Muscle of leg (tissue), 16 donors: ENCODE measurements at places on chromosomes 2 and 18. TPM values are rescaled to one million over a fixed set of nuclear protein-coding genes. Genes with fewer than 3 reads are reported as not detected.
A peak's percentile ranks its signal among the peaks of the same experiment; 100 is the strongest.

DNA sequence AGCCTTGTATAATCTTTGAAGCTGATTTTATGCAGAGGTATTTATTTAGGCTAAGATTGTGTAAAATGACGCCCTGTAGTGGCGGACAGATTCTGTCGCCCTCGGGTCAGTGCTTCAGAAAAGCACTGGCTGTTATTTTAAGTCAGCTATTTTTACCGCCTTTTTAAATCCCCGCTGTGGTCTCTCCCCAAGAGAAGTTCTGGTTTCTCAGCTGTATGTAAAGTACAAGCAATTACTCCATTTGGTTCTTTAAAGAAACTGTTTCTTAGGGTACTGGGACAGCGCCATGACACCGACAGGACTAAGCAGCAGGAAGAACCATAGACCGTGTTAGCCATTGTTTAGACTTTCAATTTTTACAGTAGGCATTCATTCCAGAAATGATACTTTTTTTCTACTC, 65.0 kb downstream of the UGGT1 start:
- no peak for DNase-seq
- H3K27me3 ChIP-seq: no peaks in the 10 kb centered on the region
- peaks cover 16% of the 10 kb centered on the region for H3K36me3 ChIP-seq
- no peaks in the 10 kb centered on the region for H3K4me1 ChIP-seq

Gene MC4R
- 0.32 TPM for polyA plus RNA-seq

DNA sequence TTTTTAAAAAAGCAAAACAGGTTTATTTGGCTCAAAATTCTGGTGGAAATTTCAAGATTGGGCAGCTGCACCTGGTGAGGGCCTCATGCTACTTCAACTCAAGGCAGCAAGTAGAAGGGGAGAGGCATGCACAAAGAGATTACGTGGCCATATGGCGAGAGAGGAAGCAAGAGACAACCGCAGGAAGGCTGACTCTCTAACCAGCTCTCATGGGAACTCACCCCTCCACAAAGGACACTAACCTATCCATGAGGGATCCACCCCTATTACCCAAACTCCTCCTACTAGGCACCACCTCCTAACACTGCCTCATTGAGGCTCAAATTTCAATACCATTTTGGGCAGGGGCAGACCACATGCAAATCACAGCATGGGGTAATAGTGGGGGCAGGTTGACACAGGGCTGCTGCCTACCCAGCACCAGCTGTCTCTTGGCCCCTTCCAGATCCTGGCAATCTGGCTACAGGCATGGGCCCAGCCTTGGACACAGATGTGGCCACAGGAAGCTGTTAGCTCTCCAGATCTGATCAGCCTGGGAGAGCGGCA, 2.0 kb upstream of the CAPN10 start:
- H3K4me1 ChIP-seq: peaks cover 31% of the 10 kb centered on the region
- peaks cover 20% of the 10 kb centered on the region for H3K36me3 ChIP-seq
- no peak for DNase-seq
- no peak overlapping the region for H3K27ac ChIP-seq

- no peak overlapping the region for H3K27ac ChIP-seq
- no peaks in the 10 kb centered on the region for H3K4me1 ChIP-seq
- H3K4me3 ChIP-seq: no peak overlapping the region
- no peaks in the 10 kb centered on the region for H3K27me3 ChIP-seq
- DNase-seq: no peak
Measured at GRCh38 chr18:71665131-71665530, 879.0 kb downstream of the CBLN2 start.

Gene UGT1A4
- polyA plus RNA-seq: not detected

Gene STK25
- 339 TPM for polyA plus RNA-seq

- H3K27ac ChIP-seq: no peak overlapping the region
- DNase-seq: no peak
- H3K4me3 ChIP-seq: no peak overlapping the region
- no peaks in the 10 kb centered on the region for H3K4me1 ChIP-seq
- H3K27me3 ChIP-seq: no peaks in the 10 kb centered on the region
Measured at GRCh38 chr2:203451689-203452088, 83.4 kb downstream of the RAPH1 start.

Gene FMNL2
- polyA plus RNA-seq: 25.5 TPM

- no peaks in the 10 kb centered on the region for H3K36me3 ChIP-seq
- H3K27me3 ChIP-seq: peaks cover 4% of the 10 kb centered on the region
- H3K4me1 ChIP-seq: no peaks in the 10 kb centered on the region
- H3K4me3 ChIP-seq: no peak overlapping the region
- no peak overlapping the region for H3K27ac ChIP-seq
- DNase-seq: no peak
Measured at GRCh38 chr2:105244451-105244850, 2.9 kb downstream of the GPR45 start.

GRCh38 chr18:10127729-10128128, 213.9 kb downstream of the VAPA start:
- H3K27ac ChIP-seq: no peak overlapping the region
- H3K4me3 ChIP-seq: no peak overlapping the region
- peaks cover 38% of the 10 kb centered on the region for H3K4me1 ChIP-seq
- H3K36me3 ChIP-seq: no peaks in the 10 kb centered on the region

DNA sequence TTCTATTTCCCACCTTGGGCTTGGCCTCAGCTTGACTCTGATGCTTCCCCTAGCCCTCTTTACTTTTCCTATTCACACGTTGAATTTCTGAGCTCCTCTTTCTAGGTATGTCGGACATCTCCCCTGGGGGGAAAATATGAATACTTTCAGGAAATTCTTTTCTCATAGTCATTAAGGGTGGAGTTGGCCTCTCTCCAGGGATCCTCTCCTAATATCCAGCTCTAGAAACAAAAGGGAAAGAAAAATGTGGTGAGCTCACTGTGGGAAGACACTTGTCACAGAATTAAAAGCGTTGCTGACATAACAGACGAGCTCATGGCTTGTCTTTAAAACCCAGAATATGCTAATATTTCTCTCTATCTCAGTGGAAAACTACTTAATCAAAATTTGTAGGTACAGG, 132.7 kb upstream of the MEX3C start:
- no peak overlapping the region for H3K27ac ChIP-seq
- H3K36me3 ChIP-seq: no peaks in the 10 kb centered on the region
- peaks cover 2% of the 10 kb centered on the region for H3K4me1 ChIP-seq
- DNase-seq: peak; percentile 29
- no peaks in the 10 kb centered on the region for H3K27me3 ChIP-seq
- no peak overlapping the region for H3K4me3 ChIP-seq

Gene CABYR
- 4.4 TPM for polyA plus RNA-seq

DNA sequence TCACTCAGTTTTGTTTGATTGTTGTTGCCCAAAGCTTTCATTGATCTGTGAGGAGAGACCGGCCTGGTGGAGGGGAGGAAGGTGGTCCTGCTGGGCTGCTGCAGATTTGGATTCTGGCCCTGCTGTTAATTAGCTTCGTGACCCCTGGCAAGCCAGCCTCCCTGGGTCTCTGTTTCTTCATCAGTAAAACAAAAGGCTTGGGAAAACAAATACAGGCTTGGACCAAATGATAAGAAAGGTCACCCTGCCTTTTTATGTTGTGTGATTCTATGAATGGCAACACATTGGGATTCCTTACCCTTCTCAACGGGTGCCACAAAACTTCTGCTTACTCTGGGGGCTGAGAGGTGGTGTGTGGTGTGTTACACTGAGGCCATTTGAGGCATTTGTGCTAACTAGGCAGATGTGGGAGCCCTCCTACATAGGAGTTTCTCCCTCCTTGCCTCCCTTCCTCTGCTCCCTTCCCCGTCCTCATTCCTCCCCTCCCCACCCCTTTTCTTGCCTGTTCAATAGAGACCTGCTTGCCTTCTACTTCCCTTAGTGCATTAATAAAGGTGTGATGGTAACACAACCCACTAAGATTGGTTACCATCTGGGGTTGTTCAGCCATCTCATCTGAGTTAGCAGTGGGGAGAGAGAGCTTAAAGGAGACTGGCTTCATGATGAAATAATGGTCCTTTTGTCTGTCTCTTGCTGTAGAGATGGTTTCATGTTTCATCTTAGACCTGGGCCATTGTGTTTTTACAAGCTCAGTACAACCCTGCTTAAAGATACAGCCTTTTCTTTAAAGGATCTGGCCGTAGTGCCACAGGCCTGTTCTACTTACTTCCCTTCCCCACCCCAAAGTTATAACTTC, 96.2 kb downstream of the TANC1 start:
- H3K36me3 ChIP-seq: no peaks in the 10 kb centered on the region
- no peak for DNase-seq
- no peaks in the 10 kb centered on the region for H3K27me3 ChIP-seq
- peaks cover 11% of the 10 kb centered on the region for H3K4me1 ChIP-seq
- no peak overlapping the region for H3K4me3 ChIP-seq

Gene NOL4
- polyA plus RNA-seq: 0.33 TPM

GRCh38 chr2:47026748-47027534, 111.3 kb upstream of the MCFD2 start:
- no peaks in the 10 kb centered on the region for H3K27me3 ChIP-seq
- peak overlapping the region; percentile 13 for H3K27ac ChIP-seq
- H3K4me3 ChIP-seq: no peak overlapping the region
- peaks cover 80% of the 10 kb centered on the region for H3K36me3 ChIP-seq
- peak; percentile 36 for DNase-seq
- peaks cover 59% of the 10 kb centered on the region for H3K4me1 ChIP-seq

Gene BUB1
- 9.7 TPM for polyA plus RNA-seq

DNA sequence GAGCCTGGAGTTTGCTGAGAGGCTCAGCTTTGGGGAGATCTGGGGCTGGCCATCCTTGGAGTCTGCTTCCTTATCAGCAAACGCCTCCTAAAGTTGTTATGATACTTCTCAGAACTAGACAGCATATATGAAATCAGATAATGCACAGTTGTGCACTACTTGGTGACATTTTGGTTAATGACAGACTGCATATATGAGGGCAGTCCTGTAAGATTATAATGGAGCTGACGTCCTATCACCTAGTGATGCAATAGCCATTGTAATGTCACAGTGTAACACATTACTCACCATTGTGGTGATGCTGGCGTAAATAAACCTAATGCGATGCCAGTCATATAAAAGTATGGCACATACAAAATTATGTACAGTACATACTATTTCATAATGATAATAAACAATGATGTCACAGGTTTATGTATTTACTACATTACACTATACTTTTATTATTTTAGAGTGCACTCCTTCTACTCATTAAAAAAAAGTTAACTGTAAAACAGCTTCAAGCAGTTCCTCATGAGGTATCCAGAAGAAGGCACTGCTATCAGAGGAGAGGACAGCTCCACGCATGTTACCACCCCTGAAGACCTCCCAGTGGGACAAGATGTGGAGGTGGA, 298.1 kb upstream of the REV1 start:
- no peaks in the 10 kb centered on the region for H3K36me3 ChIP-seq
- peaks cover 2% of the 10 kb centered on the region for H3K4me1 ChIP-seq
- H3K27me3 ChIP-seq: no peaks in the 10 kb centered on the region

- no peak overlapping the region for H3K27ac ChIP-seq
- DNase-seq: no peak
- H3K4me3 ChIP-seq: no peak overlapping the region
- H3K27me3 ChIP-seq: no peaks in the 10 kb centered on the region
- no peaks in the 10 kb centered on the region for H3K4me1 ChIP-seq
Measured at GRCh38 chr18:26978812-26979341, 113.4 kb upstream of the AQP4 start.

Gene ACMSD
- polyA plus RNA-seq: 0.68 TPM

GRCh38 chr2:128357506-128358370, 39.1 kb upstream of the HS6ST1 start:
- no peaks in the 10 kb centered on the region for H3K27me3 ChIP-seq
- no peaks in the 10 kb centered on the region for H3K36me3 ChIP-seq

DNA sequence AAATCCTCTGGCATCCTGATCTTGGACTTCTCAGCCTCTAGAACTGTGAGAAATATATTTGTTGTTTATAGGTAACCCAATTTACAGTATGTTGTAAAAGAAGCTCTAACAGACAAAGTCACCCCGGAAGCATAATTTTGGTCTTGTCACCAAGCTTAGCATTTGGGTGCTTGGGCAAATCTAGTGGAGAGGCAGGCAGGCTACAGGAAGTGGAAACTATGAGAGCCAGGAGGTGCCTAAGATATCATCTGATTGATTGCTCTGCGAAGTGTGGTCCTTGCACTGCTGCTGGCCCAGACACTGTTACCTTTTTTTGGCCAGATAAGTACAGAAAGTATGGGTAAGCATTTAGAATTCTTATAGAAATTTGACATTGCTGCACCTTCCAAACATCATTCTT, 102.9 kb downstream of the CDC42EP3 start:
- DNase-seq: no peak
- no peaks in the 10 kb centered on the region for H3K27me3 ChIP-seq
- no peak overlapping the region for H3K27ac ChIP-seq
- peaks cover 5% of the 10 kb centered on the region for H3K4me1 ChIP-seq
- H3K4me3 ChIP-seq: no peak overlapping the region
- no peaks in the 10 kb centered on the region for H3K36me3 ChIP-seq

Gene TFCP2L1
- polyA plus RNA-seq: 0.32 TPM

DNA sequence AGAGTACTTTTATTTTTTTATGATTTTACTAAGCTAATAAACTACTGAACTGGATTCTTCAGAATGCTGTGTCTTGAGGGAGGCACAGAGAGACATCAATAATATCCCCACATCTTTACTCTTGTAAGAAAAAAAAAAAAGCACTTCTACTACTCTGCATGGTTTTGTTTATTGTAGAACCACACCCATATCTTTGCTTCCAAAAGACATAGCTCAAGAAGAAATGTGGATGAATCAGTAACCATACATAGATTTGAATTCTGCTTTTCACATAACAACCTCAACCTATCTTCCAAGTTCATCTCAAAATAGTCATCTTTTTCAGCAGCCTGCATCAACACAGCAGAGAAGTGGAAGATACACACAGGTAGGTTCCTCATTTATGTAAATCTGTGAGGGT, 12.2 kb upstream of the COL5A2 start:
- no peaks in the 10 kb centered on the region for H3K4me1 ChIP-seq
- H3K27me3 ChIP-seq: no peaks in the 10 kb centered on the region
- no peaks in the 10 kb centered on the region for H3K36me3 ChIP-seq
- no peak overlapping the region for H3K4me3 ChIP-seq
- no peak overlapping the region for H3K27ac ChIP-seq
- DNase-seq: no peak

DNA sequence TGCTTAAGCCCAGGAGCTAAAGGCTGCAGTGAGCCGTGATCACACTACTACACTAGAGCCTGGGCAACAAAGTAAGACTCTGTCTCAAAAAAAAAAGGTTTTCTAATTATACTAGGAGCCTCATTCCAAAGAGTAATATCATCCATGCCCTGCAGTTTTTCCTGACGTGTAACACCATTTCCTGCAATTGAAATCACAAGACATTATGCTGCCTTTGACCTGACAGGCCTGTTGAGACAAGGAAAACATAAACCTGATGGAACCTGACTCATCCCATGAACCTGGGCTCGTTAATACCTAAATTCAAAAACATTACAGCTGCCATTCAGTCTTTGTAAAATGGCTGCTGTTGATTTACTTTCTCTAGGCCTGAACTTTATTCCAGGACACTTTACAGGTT, 58.7 kb upstream of the PEX13 start:
- H3K4me1 ChIP-seq: no peaks in the 10 kb centered on the region
- no peak overlapping the region for H3K27ac ChIP-seq
- H3K4me3 ChIP-seq: no peak overlapping the region
- H3K36me3 ChIP-seq: no peaks in the 10 kb centered on the region

Gene PRLH
- polyA plus RNA-seq: not detected

- no peaks in the 10 kb centered on the region for H3K27me3 ChIP-seq
- H3K36me3 ChIP-seq: peaks cover 11% of the 10 kb centered on the region
- H3K27ac ChIP-seq: peak overlapping the region; percentile 39
- peaks cover 6% of the 10 kb centered on the region for H3K4me1 ChIP-seq
Measured at GRCh38 chr2:106165561-106165960, 28.5 kb downstream of the UXS1 start.

Gene PID1
- 31.5 TPM for polyA plus RNA-seq
